CD4-positive, alpha-beta T cell treated with Interleukin-6 at 100 ng/mL for 8 hours (primary cell): ENCODE measurements at places on chromosomes 11 and 22.

- no peak for DNase-seq
Observed at GRCh38 chr11:31806928-31807798, 4.0 kb downstream of the PAX6 start.

DNA sequence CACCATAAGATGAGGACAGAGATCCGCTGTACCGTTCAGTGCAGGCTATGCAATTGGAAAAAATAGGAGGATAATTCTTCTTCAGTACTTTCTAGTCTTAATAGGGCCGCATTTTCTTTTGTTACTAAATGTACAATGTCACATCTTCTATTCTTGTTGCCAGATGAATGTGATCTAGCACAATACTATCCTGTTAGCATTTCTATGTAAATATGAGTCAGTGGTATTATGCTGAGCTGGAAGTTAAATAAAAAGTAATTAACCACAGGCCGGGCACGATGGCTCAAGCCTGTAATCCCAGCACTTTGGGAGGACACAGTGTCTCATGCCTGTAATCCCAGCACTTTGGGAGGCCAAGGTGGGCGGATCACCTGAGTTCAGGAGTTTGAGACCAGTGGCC, 24.4 kb upstream of the BIRC3 start:
- no peak for DNase-seq

GRCh38 chr11:111366560-111367410, 12.3 kb downstream of the POU2AF1 start:
- no peak for DNase-seq

GRCh38 chr11:94130298-94131046, 1.8 kb downstream of the PANX1 start:
- no peak for DNase-seq

- no peak for DNase-seq
Observed at GRCh38 chr22:26769663-26770062, 112.3 kb downstream of the MIAT start.

DNA sequence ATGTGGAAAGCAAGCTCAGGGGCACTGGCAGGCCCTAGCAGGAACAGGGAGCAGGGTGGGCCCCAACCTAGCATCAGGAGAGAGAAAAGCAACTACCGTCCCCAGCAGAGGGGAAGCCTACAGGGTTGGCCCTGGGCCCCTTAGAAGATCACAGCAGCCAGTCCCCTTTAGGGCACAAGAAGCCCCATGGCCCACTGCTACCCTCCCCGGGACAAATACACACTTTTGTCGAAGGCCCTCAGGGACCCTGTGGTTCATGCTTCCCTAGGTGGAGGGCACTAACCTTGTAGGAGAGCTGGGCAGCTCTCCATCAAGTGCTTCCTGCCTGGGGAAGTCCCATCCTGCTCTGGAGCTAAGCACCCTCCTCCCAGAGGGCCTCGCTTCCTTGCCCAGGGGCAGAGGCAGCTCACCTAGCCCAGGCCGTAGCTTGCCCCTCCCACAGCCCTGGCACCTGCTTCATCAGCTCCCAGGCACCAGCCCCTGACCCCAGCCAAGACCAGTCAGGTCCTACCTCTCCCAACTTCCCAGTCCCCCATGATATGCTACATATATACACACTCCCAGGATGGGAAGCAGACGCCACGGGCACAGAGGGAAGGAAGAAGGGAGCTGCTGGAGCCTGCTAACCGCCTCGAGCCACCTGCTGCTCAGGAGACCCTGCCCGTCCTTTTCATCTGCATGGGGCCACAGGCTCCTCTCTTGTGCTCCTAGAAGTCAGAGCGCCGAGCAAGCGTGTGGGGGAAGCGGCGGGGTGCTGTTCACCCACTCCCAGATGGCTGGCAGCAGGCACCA, 20.1 kb downstream of the SUN2 start:
- DNase-seq, result no peak

DNA sequence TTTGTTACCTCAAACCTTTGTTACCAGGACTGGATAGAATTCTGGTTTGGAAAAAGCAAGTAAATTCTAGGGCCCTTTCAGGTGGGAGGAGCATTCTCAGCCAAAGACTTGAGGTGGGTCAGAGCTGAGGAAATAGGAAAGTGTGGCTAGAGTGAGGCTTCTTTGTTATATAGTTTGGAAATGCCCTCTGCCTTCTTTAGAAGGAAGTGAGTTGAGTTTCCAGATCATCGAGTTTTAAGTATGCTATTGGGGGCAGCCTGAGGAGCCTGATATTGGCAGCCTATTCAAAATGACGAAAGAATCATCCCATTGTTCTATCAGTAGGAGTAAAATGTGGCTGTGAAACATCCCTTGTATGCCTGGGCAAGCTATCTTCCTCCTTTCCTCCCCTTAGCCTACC, 134.1 kb downstream of the ARHGAP42 start:
- no peak for DNase-seq

GRCh38 chr11:83727251-83727650, 441.1 kb upstream of the CCDC90B start:
- DNase-seq, result no peak

DNA sequence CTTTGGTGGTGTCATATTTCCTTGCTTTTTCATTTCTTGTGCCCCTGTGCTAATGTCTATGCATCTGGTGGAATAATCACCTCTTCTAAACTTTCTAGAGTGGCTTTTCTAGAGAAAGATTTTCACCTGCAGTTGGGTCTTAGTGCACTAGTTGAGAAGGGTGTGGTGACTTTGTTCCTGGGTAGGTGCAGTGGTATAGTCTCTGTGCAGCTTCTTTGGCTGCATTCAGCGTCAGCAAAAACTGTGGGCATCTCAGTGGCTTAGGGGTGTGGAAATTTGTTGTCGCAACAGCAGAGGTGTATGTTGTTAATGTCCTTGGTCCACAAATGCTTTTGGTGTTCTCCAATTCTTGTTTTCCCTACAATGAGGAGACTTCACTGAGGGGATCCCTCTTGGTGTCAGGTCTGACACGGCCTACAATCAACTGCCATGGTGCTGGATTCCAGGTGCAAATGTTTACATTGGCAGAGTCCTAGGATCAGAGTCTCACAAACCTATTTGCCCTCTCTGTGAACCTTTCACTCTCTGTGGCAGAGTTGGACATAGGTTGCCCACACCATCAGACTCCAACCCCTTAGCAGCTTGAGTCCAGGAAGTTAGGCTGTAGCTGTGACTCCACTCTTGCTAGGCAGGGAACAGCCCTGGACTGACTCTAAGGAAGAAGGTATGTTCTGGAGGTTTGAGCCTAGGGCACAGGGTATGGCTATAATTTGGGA, 48.8 kb downstream of the GDPD4 start:
- DNase-seq, result no peak

DNA sequence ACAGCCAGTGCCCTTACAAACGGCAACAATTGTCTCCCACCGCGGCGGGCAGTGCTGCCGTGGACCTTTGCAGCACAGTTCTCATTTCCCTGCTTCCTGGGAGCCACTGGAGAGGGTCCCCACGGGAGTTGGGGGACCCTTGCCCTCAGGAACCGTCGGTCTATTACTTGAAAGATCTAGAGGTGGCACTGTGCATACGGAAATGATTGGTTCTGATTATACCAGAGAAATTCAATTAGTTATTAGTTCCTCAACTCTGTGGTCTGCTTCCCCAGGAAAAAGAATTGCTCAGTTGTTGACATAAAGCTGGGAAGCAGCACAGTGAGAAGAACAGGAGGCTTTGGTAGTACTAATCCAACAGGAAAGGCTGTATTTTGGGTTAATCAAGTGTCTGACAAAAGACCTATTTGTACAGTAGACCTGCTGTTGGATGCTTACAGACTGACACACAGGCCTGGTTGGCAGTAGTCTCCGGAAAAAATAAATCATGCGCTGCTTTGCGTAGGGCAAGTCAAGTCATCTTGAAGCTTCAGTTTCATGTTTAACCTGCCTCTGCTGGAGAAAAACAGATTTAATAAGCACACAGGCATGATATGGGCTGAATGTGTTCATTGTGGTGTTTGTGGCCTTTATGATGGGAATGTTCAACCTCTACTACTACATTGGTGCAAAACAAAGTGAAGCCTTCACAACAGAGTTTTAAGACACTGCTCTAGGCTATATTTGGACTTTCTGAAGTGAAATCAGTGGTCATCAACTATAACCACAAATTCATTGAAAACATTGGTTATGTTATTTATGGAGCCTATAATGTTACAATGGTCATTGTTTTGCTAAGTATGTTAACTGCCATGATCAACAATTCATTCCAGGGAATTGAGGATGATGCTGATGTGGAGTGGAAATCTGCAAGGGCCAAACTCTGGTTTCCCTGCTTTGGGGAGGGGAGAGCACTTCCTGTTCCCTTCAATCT, 54.6 kb upstream of the SC5D start:
- DNase-seq, result no peak

- DNase-seq, result peak; percentile 61
Observed at GRCh38 chr11:11036848-11037732, 179.2 kb upstream of the ZBED5 start.

GRCh38 chr11:106463154-106463553, 385.7 kb downstream of the AASDHPPT start:
- no peak for DNase-seq

- no peak for DNase-seq
Observed at GRCh38 chr22:20111689-20112622, 3.9 kb upstream of the RANBP1 start.
